Daoy (cell line): ENCODE measurements at places on chromosomes 12 and 14. TPM values are rescaled to one million over a fixed set of nuclear protein-coding genes. Genes with fewer than 3 reads are reported as not detected.

ATP6V1D gene
- 222 and 258 TPM in 2 replicates for total RNA-seq

ASB2 gene
- 1.8 and 3.0 TPM in 2 replicates for total RNA-seq

NKX2-8 gene
- total RNA-seq: 2.6 and 4.8 TPM in 2 replicates

- no peak for DNase-seq
Observed at GRCh38 chr12:124306686-124307555, 12.0 kb downstream of the RFLNA start.

- peak; percentile 15 for DNase-seq
Observed at GRCh38 chr12:93767524-93767863, 90.3 kb downstream of the CRADD start.
